ENCODE measurements at places on chromosomes 1 and 21.

DNA sequence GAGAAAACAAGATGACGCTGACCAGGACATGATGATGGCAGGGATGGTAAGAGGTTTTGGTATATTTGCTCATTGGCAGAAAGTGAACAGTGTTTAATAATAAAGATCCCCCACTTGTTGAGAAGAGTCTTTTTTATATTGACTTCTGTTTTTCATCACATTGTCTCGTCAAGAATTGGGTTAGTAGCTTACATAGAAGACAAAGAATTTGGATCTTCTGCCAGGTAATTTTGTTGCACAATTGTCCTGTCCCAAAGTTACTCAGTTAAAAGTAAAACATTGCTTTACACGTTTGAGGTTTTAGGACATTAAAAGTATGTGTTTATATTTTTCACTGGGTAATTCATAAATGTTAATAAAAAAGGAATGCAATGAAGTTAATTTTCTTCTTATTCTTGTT lies 48.3 kb upstream of the LAMC2 start:
- no peak for DNase-seq

DNA sequence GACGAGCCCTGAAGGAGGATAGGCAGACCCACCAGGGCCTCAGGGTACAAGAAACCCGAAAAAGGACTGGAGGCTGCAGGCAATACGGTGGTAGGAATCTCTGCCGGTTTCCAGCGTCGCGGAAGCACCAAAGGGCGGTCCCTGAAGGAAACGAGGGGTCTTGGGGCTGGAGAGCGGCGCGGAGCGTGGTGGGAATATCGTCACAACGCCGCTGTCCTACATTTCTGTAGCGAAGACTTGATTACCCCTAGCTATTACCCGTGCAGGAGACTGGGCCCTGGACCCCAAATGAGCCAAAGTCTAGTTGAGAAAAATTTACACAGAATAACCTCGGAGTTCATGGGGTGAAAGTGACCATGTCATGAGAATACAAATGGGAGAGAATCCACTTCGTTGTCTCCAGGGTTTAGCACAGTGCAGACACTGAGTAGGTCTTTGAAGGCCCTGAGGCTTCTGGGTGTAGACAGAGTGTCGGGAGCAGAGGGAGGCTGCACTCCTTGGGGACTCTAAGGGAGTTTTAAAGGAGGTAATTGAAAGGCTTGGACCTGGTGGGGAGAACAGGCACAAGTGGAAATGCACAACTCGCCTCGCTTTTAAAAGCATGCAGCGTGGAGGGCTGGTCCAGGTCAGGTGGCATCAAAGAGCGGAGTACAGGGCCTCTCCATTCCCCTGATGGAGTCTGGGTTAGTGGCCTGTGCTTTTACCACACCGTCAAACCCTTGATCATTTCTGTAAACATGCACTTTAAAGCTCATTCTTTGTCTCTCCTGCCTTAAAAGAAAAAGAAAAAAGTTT lies 1.5 kb downstream of the ATP1A1 start:
- peak; percentile 52 for DNase-seq

- DNase-seq = no peak
These were observed 86.5 kb upstream of the CACNA1E start for GRCh38 chr1:181396811-181397210.

DNA sequence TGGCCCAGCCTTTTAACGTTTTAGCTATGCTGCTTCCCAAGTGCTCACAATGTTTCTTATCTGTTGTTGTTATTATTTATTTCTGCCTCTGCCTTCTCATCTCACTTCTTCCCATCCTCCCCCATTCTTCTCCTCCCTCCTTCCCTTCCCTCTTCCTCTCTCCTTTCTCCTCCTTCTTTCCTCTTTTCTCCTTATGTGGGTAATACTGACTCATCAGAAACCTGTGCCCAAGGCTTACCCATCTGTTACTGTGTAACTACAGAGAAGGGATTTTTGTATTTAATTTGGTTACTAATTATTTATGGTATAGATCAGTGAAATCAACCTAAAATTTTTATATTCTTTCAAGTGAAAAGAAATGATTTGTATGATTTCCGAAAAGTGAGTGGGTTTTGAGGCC lies 120.3 kb downstream of the KCNK2 start:
- DNase-seq = no peak

GRCh38 chr1:21639594-21640041 lies 29.5 kb downstream of the RAP1GAP start:
- DNase-seq = no peak

DNA sequence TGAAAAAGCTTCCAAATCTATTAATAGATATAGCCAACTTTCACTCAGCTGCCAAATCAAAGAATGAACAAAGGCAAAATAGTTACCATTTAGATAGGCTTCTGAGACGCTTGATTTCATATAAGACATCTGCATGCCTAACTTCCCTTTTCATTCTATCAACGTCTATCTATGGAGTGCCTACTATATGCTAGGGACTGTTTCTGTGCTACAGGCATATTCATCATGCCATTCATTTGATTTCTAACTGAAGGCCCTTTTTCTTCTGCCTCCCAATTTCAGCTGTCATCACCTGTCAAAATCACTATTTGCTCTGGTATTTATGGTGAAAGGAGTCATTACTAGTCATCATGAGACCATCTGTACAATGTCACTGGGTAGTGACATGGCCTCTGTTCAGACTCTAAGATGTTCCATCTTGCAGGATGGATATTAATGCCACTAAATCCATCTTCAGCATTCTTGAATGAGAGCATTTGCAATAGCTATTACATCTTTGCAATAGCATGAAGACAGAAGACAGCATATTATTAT lies 4.3 kb upstream of the KRTAP13-1 start:
- DNase-seq = no peak

DNA sequence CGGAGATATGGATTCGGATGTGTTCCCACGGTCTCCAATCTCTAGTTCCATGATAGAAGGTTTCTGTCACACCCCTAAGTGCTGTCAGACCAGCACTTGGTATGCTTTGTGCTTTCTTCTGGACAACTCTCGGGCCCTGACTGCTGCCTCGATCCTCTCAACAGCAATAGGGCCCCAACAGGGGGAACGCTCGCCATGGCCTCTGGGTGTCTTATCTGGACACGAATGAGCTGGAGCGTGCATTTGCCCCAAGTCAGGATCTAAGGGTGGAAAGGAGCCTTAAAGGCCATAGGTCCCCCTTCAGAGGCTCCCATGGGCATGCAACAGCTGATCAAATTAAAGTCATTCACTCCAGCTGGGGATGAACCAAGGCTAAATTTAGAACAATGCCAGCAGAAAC lies 76.8 kb downstream of the TCP10L start:
- DNase-seq = no peak

GRCh38 chr1:199859491-199859933 lies 168.0 kb upstream of the NR5A2 start:
- no peak for DNase-seq

Data from activated CD4-positive, alpha-beta T cell treated with anti-CD3 and anti-CD28 coated beads, Interleukin-2, amount 10 ng/mL, durations not matched to agents 7 days and 5 days (primary cell).